ENCODE measurements at places on chromosomes 3 and 15. TPM values are rescaled to one million over a fixed set of nuclear protein-coding genes. Genes with fewer than 3 reads are reported as not detected.

The NANOGP8 gene
- total RNA-seq, result not detected

The LMCD1 gene
- total RNA-seq, result 0.33 TPM

The RTP3 gene
- not detected for total RNA-seq

The SLC27A2 gene
- total RNA-seq, result 0.39 TPM

The CILP gene
- 0.25 TPM for total RNA-seq

The CCDC39 gene
- total RNA-seq, result not detected

The CLDN18 gene
- not detected for total RNA-seq

The ASB14 gene
- total RNA-seq, result not detected

Measured in CD8-positive, alpha-beta T cell (primary cell).